ENCODE measurements at places on chromosomes 5 and 9.

DNA sequence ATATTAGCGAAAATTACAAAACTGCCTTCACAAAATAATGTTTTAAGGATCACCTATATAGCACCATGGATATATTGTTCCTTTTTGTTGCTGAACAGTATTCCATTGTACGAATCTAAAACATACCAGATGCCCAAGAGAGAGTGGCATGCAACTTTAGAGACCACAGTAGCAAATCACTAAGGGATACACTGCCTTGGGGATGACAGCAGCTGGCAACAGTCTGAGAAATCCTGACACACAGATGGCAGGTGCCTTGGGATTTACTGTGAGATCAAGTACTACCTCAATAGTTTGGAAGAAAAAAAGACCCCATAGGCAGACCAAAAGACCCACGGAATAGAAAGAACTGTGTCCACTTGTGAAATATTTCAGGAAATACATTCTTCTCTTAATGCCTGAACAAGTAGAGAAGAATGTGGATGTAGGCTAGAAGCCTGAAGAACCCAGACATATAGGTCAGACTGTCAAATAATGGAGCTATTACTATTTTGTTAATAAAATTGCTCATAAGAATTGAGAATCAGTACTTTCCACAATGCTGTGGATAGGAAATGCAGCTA, 53.4 kb downstream of the PLPP1 start:
- DNase-seq: no peak

DNA sequence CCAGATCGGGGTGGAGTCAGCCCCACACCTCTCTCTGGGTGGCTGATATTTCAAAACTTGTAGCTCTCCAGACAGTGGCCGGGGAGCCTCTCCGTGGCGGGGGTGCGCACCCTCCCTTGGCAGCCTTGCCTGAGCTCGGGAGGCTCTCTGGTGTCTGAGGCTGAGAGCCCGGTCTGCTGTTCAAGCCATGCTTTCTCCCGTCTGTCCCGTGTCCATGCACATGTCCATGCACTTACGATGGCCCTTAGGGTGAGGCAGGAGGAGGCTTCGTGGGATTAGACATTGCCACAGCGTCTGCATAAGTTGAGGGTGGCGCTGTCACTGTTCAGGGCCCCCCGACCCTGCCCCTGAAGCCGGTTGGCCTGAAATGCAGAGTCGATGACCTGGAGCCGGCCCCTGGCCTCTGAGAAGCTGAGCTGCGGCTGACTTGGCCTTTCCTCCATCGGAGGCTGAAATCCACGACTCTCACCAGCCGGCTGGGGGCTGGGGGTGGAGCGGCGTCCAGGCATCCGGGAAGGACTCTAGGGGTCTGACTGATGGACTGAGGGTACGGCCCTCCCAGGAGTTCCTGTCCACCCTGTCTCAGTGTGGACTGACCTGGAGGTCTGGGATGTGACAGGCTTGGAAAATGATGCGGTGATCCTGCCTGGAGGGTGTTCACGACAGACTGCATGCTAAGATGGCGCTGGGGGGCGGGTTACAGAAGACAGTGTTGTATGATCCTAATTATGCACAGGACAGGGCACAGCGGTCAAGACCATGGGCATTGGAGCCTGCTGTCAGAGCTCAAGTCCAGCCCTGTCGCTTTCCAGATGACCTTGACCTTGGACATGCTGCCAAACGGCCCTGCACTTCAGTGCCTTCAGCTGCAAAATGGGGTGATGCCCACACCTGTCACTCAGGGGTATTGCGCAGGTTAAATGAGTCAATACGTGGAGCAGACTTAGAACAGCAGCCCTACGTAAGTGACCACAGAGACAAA, 18.3 kb upstream of the SLC2A6 start:
- DNase-seq: no peak

- DNase-seq: no peak
Observed at GRCh38 chr5:6582507-6583048, 50.3 kb downstream of the NSUN2 start.

GRCh38 chr9:131271506-131271931, 4.8 kb downstream of the FAM78A start:
- no peak for DNase-seq

DNA sequence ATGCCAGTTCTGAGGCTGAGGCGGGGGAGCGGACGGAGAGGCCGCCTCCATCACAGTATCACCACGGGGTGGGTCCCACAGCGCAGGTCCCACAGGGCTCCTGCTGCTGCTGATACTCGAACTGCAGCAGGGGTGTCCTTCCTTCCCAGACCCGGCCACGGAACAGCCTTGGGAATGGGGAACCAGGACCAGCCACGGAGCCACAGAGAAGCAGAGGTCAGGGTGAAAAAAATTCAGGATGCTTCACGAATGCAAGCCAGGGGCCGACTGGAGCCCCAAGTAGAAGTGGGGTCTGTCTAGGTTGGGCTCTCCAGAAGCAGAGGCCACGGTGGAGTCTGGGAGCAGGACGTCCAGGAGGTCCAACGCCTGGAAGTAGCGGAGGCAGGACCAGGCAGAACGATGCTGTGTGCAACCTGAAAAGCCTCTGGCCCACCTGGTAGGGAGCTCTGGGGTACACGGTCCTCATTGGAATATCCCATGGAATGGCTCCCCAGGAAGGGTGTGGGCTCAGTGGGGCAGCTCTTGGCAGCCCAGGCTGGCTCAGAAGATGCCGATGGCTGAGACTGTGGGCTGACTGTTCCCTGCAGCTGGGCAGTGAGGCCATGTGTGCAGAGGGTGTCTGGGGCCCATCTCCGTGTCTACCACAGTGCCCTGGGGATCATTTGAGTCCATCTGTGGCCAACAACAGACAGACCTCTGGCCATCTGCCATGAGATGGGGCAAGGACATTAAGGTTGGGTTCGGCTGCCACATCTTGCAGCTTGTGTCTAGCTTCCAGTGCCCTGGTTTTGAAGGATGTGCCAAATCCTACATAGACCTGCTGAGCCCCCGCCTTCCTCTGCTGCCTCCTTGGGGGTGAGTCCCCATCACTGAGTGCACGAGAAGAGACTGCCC, 66.9 kb upstream of the FCN1 start:
- no peak for DNase-seq

- no peak for DNase-seq
Observed at GRCh38 chr5:39411061-39411460, 13.7 kb downstream of the DAB2 start.

DNA sequence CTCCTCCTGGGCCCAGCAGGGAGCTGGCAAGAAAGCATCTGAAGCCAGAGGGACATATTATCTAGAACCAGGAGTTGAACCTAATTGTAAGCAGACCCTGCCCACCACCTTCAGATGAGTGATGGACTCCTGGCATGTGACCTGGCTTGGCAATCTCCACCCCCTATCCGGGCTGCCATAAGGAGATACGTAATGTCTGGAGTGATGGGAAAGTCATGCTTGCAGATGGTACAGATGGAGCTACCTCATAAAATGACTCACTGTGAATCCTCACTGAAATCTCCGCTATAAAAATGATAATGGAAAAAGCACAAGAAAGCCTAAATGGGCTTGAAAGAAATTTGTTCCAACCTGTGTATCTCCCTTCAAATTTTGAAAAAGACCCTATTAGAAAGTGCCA, 157.5 kb downstream of the DMRT2 start:
- DNase-seq: no peak

DNA sequence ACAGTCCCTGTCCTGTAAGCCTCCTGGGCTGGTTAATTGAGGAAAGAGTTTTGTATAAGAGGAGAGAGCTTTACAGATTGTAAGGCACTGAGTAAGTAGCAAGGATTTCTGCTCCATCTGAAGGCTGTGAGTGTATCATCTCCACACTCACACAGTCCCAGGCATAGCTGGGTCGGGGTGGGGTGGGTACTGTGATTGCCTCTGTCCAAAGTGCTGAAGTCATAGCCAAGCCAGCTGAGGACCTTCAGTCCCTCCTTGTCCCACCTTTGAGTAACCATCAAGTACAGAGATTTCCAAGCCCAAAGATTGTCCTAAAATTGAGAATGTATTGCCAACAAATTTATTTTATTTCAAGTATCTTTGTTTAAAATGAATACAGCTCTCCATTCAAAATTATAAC, 5.5 kb upstream of the DNAJB5 start:
- DNase-seq: no peak

- no peak for DNase-seq
Observed at GRCh38 chr5:56649569-56649968, 165.8 kb upstream of the MAP3K1 start.

DNA sequence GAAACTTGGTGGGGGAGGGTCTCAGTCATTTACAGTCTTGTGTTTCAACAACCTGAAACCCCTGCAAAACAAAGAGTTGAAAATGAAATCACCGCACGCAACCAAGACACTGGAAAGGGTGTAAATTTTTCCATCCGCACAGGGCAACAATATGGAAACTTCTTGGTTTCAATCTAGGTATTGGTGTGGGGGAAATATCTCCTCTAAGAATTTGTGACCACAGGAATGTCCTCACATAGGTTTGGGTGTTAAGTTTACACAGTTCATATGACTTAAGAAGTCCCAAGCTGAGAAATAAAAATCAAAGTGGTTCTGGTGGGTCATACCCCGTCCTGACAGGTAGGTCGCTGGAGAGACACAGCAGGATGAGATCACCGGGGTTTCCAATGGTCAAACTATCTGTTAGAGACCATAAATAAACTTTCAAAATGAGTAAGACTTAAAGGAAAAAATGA, 51.9 kb upstream of the PIP5K1B start:
- no peak for DNase-seq

GRCh38 chr5:40813698-40814281, 15.6 kb upstream of the PRKAA1 start:
- no peak for DNase-seq

GRCh38 chr5:74301576-74301975, 339.0 kb downstream of the ENC1 start:
- DNase-seq: no peak

GRCh38 chr5:143592648-143593047, 189.2 kb upstream of the NR3C1 start:
- no peak for DNase-seq

- DNase-seq: no peak
Observed at GRCh38 chr5:147971472-147971871, 65.1 kb upstream of the C5orf46 start.

DNA sequence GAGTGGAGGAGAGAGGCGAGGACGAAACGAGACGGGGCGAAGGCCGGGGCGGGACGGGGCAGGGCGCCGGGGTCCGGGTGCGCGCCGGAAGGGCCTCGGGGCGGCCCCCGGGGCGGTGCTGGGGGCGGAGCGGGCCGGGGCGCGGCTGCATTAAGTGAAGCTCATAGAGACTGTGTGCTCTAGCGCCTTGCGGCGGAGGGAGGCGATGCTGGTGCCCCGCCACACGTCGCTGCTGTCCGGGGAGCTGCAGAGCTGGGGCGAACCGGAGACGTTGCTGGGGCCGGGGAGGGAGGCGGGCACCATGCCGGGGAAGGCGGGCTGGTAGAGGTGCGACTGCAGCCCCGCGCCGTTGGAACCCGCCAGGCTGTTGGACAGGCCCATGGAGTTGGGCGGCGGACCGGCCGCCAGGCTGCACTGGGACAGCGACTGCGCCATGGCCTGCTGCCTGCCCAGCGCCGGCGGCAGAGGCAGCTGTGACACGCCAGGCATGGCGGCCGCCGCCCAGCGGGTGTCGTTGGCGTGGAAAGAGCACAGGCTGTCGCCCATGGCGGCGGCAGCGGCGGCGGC, 8.3 kb downstream of the OTP start:
- no peak for DNase-seq

DNA sequence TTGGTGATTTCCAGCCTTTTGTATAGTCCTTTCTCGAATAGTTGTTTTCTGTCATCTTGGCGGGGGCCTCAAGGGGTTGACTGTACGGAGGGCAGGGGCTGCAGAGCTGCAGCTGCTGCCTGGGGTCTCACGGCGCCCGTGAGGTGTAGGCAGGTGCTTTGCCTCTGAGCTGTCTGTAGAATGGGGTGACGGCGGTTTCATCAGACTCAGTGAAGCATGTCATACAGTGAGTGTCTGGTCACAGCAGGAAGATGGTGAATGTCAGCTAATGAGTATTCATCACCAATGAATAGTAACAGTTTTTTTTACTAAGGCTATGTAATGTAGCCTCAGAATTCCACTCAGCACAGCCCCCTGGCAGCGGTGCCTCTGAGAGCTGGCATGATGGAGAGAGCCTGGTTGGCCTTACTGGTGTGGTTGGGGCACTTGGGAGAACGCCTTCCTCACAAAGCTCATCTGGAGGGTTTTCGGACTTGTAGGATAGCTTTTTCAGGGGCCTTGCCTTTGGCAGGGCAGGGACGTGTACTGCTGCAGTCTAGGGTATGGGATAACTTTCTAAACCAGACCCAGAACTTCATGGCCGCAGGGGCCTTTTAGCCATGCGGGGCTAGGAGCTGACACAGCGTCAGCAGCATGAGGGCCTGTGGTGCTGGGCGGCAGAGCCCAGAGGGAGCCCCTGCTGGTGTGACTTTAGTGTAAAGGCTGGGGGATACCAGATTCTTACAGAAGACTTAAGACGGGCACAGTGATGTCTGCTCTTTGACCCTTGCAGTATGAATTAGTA, 15.0 kb downstream of the TENT4A start:
- peak; percentile 19 for DNase-seq

GRCh38 chr9:87685871-87686519, 39.9 kb upstream of the CTSL start:
- DNase-seq: no peak

GRCh38 chr9:97908705-97909104, 13.6 kb downstream of the TRMO start:
- DNase-seq: no peak

DNA sequence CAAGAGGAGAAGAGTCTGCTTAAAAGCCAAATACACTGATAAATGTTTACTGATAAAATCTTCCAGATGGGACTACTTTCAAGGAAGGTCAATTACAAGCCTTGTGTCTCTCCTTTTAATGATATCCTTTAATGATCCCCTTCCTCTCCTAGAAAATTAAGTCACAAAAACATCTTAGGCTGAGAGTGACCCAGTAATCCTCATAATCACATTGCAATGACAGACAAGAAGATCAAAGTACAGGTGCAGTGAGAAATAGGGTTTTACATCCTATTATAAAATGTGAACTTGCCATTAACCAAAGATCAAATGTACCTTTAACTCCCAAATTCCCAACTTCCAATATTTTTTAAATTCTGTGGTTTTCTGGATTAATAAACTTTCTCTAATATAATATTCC, 514.8 kb downstream of the RAB3C start:
- DNase-seq: no peak

GRCh38 chr9:115604831-115605483, 487.0 kb upstream of the TNC start:
- no peak for DNase-seq

GRCh38 chr5:1787472-1788047, 12.1 kb downstream of the MRPL36 start:
- DNase-seq: no peak
